ENCODE measurements at places on chromosomes 3 and 15.

DNA sequence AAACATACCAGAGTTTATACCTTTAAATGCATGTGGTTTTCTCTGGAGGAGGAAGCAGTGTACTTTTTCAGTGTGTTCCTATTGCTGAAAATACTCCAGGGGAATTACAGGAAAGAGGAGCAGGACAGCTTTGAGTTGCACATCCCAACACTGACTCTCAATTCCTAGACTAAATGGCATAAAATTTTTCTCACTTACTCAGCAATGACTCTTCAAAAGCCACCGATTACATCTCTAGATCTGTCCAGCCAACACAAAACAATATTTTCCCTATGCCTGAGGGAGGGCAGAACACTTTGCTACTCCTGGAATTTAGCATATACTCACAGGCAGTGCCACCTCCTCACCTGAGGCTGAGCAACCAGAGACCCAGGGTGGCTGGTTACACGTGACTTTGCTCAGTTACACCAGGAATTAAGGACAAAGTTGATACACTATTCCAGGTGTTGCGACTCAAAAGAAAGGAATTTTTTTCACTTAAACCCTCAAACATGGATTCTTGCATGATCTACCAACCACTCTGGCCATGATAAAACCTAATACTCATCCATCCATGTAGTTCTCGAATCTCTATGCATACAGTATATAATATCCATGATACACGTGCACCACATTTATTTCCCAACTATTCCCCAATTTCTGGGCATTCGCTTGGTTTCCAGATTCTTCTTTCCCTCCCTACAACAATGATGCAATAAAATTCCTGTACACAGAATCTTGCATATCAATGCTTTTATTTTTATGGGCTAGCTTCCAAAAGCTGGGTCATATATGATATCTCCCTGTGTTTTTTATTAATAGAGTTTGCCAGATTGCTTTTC is 194.6 kb downstream of the THRB start:
- DNase-seq = no peak

GRCh38 chr3:183434992-183435391 is 6.6 kb upstream of the MCF2L2 start:
- no peak for DNase-seq

GRCh38 chr3:71245971-71246880 is 337.3 kb downstream of the FOXP1 start:
- no peak for DNase-seq

GRCh38 chr3:172040981-172041963 is 1.9 kb downstream of the FNDC3B start:
- DNase-seq = no peak

DNA sequence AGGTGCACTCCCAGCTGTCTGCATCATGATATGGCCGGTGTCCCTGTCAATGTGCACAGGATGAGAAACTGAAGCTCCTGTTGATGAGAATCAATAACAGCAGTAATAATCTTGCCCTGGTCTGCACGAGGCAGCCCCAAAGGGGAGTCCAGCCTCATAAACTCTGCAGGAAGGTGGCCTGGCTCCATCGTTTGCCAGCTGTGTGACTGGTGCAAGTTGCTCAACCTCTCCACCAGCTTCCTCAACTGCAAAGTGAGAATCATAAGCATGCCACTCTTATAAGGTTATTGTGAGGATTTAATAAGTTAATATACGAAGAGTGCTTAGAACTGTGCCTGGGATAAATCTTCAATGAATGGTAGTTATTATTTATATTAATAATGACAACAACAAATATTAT is 203.4 kb upstream of the HES1 start:
- no peak for DNase-seq

Data from progenitor cell of endocrine pancreas (in vitro differentiated cells).